ENCODE measurements at places on chromosomes 13 and 19. TPM values are rescaled to one million over a fixed set of nuclear protein-coding genes. Genes with fewer than 3 reads are reported as not detected.

DNA sequence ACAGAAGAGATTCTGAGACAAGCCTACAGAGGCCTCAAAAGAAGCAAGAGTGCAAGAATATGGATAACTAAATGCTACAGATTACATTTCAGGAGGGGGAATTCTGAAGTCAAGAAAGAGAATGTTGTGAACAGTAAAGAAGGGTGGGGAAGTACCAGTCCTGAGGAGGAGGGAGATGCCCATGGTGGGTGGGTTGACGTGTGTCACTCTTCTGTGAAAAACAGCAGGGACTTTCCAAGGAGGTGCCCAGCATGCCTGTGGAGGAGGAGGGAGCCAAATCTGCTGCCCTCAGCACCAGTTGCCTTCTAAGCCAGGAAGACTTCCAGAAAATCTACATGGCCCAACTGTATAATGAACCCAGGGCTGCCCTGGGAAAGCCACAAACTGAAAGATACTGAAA, 87.7 kb downstream of the SGCG start:
- H3K36me3 ChIP-seq = no peaks in the 10 kb centered on the region
- no peak overlapping the region for H3K4me3 ChIP-seq

DNA sequence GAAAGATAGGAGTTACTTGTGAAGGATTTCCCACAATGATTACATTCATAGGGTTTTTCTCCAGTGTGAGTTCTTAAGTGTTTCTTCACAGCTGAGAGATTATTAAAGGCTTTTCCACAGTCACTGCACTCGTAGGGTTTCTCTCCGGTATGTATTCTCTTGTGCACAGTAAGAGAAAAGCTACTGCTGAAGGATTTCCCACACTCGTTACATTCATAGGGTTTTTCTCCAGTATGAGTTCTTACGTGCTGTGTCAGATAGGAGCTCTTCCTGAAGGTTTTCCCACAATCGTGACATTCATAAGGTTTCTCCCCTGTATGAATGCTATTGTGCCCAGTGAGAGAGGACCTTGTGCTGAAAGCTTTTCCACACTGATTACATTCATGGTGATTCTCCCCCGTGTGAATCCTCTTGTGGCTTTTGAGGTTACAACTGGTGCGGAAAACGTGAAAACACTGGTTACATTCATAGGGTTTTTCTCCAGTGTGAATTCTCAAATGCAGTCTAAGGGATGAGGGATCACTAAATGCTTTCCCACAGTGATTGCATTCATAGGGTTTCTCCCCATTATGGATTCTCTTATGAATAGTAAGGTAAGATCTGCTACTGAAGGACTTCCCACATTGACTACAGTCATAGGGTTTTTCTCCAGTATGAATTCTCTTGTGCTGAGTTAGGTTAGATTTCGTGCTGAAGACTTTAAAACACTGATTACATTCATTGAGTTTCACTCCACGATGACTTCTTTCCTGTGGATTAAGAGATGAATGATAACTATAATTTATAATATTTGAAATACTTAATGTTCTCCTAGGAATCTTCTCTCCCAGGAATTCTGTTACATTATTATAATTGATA, 20.6 kb downstream of the ZNF558 start:
- no peak overlapping the region for H3K27ac ChIP-seq
- no peaks in the 10 kb centered on the region for H3K27me3 ChIP-seq
- no peak overlapping the region for H3K4me3 ChIP-seq
- H3K36me3 ChIP-seq = peaks cover 86% of the 10 kb centered on the region

TRPC4 gene
- total RNA-seq = not detected

DNA sequence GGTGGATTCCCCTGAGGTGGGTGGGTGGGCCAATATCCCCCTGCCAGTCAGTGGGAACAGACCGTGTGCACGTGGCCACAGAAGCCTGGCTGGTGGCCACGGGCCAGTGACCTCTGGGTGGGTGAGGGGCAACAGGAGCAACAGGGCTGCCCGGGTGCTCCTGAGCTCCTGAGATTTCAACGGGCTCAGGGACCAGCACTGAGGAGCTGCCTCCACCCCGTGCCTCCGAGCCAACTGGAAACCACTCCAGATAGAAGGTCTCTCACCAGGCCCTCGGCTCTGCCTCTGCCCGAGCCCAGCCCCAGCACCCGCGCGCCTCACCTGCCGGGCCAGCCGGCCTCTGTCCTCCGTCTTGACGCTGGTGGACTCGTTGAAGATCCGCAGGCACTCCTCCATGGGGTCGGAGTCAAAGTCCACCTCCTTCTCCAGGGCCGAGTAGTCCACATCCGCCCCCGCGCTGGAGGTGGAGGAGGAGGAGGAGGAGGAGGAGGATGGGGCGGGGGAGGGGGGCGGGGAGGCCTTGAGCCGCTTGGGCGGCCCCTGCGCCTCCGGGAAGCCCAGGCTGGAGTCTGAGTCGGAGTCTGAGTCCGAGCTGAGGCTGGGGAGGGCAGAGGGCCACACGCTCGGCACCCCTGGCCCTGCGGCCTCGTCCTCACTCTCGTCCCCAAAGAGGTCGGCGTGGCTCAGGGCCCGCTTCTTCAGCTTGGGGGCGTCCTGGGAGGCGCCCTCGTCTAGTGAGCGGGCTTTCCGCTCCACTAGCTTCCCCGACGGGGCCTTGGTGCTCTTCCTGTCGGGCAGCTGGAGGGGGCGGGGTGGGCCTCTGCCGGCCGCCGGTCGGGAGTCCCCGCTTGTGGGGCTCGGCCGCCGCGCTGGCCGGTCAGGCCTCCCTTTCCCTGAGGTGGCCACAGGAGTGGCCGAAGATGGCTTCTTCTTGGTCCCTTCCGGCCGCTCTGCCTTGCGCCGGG, 14.8 kb upstream of the ATP8B3 start:
- H3K27me3 ChIP-seq = no peaks in the 10 kb centered on the region
- no peak overlapping the region for H3K27ac ChIP-seq
- no peak overlapping the region for H3K4me3 ChIP-seq
- H3K4me1 ChIP-seq = peaks cover 3% of the 10 kb centered on the region
- no peak for DNase-seq

PDE4C gene
- total RNA-seq = not detected

- no peaks in the 10 kb centered on the region for H3K27me3 ChIP-seq
- no peak for DNase-seq
- no peak overlapping the region for H3K4me3 ChIP-seq
- H3K27ac ChIP-seq = no peak overlapping the region
- no peaks in the 10 kb centered on the region for H3K36me3 ChIP-seq
Observed at GRCh38 chr19:8902520-8902919, 70.3 kb downstream of the MBD3L1 start.

ZNF491 gene
- 1.4 TPM for total RNA-seq

- H3K27ac ChIP-seq = no peak overlapping the region
- no peaks in the 10 kb centered on the region for H3K27me3 ChIP-seq
- no peaks in the 10 kb centered on the region for H3K4me1 ChIP-seq
- H3K36me3 ChIP-seq = no peaks in the 10 kb centered on the region
Observed at GRCh38 chr19:24004166-24004565, 82.8 kb upstream of the ZNF254 start.

DNA sequence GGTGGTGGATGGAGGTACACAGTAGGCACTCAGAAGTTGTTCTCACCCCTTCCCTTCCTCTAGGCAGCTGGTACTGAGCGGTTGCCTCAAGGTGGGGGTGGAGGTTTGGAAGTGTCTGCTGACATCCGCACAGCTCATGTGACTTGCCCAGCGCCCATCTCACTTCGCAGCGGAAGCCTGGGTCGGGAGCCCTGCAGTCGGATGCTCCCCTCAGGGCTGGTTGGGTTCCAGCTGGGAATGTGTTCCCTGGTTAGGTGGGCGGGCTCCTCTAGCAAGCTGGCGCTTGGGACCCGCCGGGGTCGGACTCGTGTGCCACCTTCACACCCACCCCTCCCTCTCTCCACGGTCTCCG, 10.2 kb downstream of the PPP1R37 start:
- peak overlapping the region; percentile 57 for H3K4me3 ChIP-seq
- peak overlapping the region; percentile 77 for H3K27ac ChIP-seq
- H3K36me3 ChIP-seq = peaks cover 3% of the 10 kb centered on the region
- peaks cover 65% of the 10 kb centered on the region for H3K4me1 ChIP-seq

DNA sequence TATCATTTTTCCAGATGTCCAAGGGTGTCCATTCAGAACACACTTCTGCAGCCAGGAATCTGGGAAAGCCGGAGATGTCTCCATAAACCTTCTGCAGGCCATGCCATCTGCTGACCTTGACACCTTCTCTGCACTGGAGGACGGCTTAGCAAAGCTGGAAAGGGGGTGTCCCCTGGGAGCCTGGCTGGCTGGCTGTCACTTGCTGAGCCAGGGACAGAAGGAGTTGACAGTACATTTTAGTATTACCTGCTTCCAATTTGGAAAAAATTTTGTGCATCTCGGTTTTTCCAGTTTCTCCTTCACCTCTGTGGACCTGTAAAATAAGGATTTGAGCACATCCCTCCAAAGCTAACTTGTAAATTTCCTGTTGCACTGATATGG, 8.1 kb upstream of the CHST8 start:
- DNase-seq = no peak
- H3K4me1 ChIP-seq = no peaks in the 10 kb centered on the region
- no peak overlapping the region for H3K27ac ChIP-seq
- H3K4me3 ChIP-seq = no peak overlapping the region
- H3K36me3 ChIP-seq = no peaks in the 10 kb centered on the region

DNA sequence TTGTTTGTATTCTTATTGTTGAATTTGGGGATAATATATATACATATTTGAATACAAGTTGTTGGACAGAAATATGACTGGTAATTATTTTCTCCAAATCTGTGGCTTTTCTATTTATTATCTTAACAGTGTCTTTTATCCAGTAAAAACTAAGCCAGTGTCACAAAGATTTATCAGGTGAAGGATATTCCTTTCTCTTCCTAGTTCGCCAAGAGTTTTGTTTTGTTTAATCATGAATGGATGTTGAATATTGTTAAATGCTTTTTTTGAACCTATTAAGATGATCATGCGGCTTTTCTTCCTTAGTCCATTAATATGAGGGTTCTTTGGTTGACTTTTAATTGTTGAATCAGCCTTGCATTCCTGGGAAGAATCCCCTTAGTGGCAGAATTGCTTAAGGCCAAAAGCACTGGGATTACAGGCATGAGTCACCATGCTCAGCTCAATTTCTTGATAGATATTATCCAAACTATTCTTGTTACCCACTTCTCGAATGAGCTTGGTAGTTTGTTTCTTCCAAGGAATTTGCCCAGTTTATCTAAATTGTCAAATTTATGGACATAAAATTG, 53.3 kb downstream of the TEX26 start:
- peaks cover 6% of the 10 kb centered on the region for H3K27me3 ChIP-seq
- H3K36me3 ChIP-seq = no peaks in the 10 kb centered on the region
- no peak overlapping the region for H3K4me3 ChIP-seq
- no peaks in the 10 kb centered on the region for H3K4me1 ChIP-seq
- no peak overlapping the region for H3K27ac ChIP-seq

RFPL4AL1 gene
- total RNA-seq = not detected

GRCh38 chr19:10876459-10877240, 5.3 kb downstream of the CARM1 start:
- peak overlapping the region; percentile 84 for H3K27ac ChIP-seq
- peaks cover 49% of the 10 kb centered on the region for H3K4me1 ChIP-seq
- H3K36me3 ChIP-seq = peaks cover 4% of the 10 kb centered on the region
- H3K27me3 ChIP-seq = no peaks in the 10 kb centered on the region
- peak overlapping the region; percentile 59 for H3K4me3 ChIP-seq

DNA sequence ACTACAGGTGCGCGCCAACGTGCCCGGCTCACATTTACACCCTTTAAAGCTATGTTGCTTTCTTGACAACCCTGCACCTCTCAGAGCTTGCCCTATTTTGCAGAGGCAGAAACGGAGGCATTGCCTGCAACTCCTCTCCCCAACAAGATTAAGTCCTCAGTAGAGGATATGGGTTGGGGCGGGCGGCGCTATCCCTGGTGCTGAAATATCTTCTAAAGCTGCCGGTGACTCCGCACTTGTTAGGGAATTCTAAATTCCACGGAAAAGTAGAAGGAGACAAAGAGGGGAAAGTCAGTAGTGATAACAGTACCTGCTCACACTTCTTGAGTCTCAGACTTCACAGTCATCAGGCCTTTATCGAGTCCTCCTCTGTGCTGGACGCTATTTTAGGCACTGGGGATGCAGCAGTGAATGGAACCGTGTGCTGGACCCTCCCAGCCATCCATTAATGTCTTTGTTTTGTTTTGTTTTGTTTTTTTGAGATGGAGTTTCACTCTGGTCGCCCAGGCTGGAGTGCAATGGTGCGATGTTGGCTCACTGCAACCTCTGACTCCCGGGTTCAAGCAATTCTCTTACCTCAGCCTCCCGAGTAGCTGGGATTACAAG, 18.0 kb downstream of the SLC5A5 start:
- no peak overlapping the region for H3K4me3 ChIP-seq
- H3K27ac ChIP-seq = no peak overlapping the region
- no peak for DNase-seq

PRSS57 gene
- not detected for total RNA-seq

COL4A1 gene
- not detected for total RNA-seq

CERS1 gene
- total RNA-seq = not detected
